NCI-H1048 (cell line): ENCODE measurements at places on chromosomes 16 and 17.

GRCh38 chr16:83044589-83044988, 417.8 kb downstream of the CDH13 start:
- DNase-seq = no peak

GRCh38 chr16:79605999-79606398, 5.5 kb upstream of the MAF start:
- DNase-seq = no peak

DNA sequence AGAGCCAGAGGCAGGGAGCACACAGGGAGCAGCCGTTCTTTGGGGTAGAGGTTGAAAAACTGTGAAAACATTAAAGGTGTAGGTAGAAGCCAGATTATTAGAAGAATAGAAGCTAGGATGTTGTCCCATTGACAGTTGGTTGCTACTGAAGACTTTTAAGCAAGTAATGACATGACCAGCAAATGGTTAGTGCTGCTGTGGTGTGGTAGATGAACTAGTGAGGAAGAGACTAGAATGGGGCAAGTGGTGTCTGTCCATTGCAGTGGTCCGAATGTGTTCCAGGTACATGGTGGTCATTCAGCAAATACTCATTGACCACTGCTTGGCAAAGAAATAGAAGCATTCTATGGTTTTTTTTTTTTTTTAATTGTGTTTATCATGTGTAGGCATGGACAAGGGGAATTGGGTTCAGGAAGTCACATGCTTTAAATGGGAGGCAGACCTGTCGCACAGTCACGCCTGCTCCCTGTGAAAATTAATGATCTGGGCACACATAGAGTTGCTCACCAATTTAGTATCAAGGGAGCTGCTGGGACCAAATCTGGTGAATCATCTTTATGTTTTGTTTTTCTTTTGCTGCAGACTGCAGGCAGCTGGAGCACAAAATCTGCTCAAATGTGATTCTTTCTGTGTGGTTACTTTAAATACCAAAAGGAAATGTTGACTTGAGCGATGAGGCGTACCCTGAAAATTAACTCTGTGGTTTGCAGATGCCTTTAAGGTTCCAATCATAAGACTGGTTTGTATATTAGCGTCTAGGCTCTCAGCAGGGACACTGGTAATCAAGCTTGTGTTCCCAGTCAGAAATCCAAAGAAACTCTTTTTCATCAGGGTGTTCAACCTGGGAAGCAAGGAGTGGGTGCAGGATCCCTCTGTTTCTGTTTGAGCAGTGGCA, 30.7 kb downstream of the YPEL2 start:
- DNase-seq = no peak

DNA sequence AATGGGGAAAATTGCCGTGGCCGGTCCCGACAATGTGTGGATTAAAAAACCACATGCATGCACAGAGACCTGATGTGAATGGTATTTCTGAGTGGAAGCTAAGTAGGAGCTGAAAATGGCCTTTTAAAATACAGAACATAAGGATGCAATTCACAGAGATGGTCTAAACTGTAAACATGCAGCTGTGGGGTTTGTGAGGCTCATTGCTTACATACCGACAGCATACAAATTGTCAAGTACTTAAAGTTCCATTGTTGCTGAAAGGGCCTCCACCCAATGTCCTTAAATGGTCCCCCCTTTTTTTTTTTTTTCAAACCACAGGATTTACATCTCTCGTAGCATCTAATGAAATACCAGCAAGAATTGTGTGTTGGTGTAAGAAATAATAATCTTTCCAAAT, 523.2 kb downstream of the MAF start:
- DNase-seq = no peak

DNA sequence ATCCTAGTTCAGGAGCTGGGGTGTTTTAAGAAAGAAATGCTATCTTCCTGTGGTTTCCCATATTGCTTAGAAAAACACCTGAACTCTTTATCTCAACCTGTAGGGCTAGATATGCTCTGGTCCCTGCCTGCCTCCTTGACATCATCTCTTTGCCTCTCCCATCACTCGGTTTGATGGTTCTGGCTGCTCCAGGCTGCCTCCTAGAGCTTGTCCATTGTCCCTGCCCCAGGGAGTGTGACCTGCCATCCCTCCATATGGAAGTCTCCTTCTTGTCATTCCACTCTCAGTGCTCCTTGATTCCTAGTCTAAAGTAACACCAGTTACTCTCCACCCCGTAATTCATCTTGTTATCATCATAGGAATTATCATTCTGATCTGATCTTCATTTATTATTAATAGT, 369.0 kb upstream of the EEF2KMT start:
- no peak for DNase-seq

GRCh38 chr16:4852221-4852872, 5.1 kb downstream of the UBN1 start:
- no peak for DNase-seq

- no peak for DNase-seq
Observed at GRCh38 chr17:6567528-6568183, 11.3 kb upstream of the PITPNM3 start.

DNA sequence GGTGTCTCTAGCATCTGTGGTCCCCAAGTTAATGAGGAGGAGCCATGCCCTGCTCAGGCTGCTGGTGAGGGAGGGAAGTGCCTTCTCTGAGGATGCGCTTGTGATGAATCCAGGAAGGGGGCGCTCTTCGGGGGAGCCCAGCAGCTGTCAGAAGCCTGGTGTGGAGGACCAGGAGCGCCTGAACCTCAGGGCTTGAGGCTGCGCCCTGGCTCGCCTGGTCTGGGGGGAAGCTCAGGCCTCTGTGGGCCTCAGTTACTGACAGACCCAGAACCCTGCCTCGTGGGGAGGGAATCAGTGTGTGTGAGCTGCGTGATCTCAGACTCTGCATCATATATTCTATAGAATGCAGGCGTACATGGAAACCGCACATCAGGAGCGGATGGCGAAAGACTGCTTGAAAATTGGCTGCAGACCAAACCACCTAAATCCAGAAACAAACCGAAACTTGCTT, 126.1 kb downstream of the SEC14L1 start:
- no peak for DNase-seq

- no peak for DNase-seq
Observed at GRCh38 chr17:57785022-57785421, 39.9 kb upstream of the CCDC182 start.

DNA sequence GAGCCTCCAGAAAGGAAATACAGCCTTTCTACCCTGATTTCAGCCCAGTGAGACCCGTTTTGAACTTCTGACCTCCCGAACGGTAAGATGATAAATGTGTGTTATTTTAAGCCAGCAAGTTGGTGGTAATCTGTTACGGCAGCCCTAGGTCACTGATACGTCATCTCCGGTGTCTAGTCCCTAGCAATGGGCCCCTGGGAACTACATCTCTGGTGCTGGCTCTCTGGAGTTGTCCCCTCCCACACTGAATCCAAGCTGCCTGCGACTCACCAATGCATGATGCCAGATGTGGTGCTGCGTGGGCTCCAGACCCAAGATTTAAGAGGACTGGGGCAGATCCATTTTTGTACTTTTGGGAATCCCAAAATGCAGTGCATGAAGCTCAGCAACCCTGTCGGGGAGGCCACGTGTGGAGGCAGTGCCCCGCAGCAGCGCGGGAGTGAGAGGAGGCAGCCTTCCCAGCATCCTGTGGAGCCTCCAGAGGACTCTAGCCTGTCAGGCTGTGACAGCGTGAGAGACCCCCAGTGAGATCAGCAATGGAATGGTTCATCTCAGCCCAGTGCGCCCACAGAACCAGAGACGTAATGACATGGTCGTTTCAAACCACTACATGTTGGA, 43.6 kb upstream of the USP7 start:
- no peak for DNase-seq

- no peak for DNase-seq
Observed at GRCh38 chr17:67615011-67615561, 102.7 kb upstream of the NOL11 start.

DNA sequence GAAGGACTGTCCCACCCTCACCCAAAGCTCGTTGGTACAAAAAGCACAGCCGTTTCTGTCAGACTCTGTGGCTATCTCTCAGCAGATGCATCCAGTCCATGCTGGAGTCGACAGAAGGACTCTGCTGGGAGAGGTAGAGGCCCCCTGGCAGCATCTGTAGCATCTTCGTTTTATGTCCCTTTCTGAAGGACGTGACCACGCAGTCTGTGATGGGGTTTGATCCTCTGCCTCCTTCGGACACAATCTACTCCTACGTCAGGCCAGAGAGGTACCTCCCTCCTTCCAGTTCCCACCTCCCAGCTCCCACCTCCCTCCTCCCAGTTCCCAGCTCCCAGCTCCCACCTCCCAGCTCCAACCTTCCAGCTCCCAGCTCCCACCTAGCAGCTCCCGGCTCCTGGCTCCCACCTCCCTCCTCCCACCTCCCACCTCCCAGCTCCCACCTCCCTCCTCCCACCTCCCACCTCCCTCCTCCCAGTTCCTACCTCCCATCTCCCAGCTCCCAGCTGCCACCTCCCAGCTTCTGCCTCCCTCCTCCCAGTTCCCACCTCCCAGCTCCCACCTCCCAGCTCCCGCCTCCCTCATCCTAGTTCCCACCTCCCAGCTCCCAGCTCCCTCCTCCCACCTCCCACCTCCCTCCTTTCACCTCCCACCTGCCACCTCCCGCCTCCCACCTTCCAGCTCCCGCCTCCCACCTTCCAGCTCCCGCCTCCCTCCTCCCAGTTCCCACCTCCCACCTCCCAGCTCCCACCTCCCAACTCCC, 11.4 kb upstream of the MC1R start:
- DNase-seq = no peak

DNA sequence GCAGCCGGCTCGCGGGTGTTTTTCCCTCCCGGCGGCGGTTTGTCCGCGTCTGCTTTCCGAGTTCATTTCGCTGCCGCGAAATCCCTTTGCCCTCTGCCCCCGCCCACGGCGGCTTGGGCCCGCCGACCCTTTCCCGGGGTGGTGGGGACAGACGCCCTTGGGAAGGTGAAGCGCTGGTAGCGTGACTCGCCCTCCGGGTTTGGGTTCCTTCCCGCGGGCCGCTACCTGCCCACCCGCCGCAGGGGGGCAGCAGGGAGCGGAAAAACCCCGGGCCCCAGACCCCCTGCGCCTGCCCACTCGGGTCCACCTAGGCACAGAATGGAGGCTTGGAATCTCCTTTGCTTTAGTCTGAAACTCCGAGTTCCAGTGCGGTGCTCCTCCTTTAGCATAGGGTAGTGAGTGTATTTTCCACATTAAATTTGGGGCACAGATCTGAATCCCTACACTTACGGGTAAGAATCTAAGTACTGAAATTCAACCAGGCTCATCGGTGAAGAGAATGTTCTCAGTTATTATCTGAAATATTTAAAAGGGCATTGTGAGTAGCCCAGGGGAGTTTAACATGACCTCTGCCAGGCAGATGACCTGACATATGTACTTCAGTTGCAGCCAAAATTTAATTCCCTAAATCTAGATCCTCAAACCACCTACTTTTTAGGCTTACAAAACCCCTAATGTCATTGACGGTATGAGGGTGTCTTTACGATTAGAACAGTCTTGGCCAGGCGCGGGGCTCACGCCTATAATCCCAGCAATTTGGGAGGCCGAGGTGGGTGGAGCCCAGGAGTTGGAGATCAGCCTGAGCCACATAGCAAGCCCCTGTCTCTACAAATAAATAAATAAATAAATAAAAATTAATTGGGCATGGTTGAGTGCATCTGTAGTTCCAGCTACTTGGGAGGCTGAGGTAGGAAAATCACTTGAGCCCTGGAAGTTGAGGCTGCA, 1.0 kb downstream of the NME2 start:
- DNase-seq = no peak

DNA sequence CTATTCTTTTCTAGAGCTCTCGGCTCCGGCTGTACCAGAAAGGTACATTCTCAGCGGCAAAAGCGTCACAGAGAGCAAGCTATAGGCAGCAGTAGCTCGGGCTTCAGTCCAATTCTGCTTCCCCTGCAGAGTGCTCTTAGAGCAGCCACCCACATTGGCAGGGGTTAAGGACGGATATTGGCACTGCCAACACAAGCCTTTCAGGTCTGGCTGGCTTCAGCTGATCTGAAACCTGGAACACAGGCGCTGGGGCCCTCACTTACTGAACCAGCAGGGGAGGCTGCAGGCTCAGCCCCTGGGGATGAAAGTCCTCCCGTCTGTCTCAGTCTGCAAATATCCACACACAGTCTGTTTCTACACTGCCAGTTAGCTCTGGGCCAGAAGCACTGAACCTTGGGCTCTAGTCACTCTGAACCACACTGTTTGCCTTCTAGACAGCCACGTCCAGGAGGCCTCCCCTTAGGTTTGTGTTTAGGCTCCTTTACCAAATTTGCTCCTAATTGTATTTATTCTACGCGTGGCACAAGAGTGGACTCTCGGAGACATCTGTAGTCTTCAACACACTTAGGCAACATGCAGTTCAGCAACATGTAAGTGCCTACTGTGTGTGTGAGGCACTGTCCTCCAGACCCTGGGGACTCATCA, 40.1 kb downstream of the HIC1 start:
- DNase-seq = no peak

GRCh38 chr17:58539698-58540097, 25.3 kb upstream of the MTMR4 start:
- no peak for DNase-seq

- no peak for DNase-seq
Observed at GRCh38 chr16:79316004-79316458, 284.5 kb downstream of the MAF start.

DNA sequence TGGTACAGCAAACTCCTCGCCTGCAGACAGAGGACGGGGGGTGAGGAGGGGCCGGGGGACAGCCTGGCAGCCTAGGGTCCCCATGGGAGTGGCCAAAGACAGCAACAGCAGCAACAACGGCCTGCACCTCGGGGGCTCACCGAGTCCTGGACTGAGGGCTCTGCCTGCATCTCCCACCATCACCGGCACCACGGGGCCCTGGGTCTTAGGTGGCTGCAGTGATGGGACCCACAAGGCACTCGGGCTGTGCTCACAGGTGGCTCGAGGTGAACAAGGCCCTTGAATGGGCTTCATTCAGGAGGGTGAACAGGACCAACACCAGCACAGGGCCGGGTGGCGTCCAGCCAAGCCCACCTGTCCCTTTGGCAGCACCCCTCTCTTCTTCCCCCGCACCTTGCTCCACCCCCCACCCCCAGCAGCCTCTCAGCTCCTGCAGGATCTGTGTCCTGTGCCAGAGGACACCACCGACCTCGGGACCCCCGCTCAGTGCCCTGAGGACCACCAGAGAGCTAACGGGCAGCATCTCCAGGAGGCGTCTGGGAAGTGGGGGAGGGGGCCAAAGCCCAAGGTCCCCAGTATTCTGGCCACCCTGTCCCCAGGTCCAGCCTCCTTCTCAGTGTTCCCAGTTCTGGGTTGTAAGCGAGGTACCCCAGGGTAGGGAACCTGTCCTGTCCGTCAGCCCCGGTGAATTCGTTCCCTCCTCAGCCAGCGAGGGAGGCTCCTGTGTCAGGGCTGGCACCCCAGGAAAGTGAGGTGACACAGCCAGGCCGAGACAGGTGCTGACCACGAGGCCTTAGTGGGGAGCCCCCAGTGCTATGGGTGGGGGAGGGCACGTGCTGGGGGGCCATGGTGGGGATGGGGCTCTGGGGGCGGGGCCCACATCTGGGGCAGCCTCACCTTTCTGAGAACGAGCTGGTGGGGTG, 94.3 kb downstream of the TBC1D16 start:
- DNase-seq = no peak
